ENCODE measurements at places on chromosomes 6 and 20. TPM values are rescaled to one million over a fixed set of nuclear protein-coding genes. Genes with fewer than 3 reads are reported as not detected.
A peak's percentile ranks its signal among the peaks of the same experiment; 100 is the strongest.

GRCh38 chr6:41935685-41936072, 5.9 kb downstream of the CCND3 start:
- DNase-seq: no peak

Gene CLDN20
- total RNA-seq: not detected

DNA sequence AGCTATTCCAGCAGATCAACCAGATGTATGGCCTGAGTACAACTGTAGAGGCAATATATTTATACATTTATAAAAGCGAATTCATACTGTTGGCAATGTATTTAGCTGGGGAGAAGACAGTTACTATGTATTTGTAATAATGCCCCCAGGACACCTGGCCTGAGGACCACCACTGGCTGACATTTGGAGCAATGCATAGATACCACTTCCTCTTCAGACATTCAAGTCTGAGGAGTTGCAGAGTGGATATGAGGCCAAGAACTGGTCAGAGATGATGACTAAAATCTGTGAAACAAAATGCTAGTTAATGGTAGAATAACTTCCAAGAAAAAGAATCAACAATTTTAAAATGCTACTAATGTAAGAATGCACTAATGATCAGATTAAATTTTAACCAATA, 462.3 kb downstream of the CDC5L start:
- DNase-seq: no peak

Gene SLA2
- total RNA-seq: not detected

- no peak for DNase-seq
These were observed 15.3 kb upstream of the CDH22 start for GRCh38 chr20:46323557-46323956.

GRCh38 chr6:157685596-157686280, 137.3 kb upstream of the SNX9 start:
- peak; percentile 56 for DNase-seq

DNA sequence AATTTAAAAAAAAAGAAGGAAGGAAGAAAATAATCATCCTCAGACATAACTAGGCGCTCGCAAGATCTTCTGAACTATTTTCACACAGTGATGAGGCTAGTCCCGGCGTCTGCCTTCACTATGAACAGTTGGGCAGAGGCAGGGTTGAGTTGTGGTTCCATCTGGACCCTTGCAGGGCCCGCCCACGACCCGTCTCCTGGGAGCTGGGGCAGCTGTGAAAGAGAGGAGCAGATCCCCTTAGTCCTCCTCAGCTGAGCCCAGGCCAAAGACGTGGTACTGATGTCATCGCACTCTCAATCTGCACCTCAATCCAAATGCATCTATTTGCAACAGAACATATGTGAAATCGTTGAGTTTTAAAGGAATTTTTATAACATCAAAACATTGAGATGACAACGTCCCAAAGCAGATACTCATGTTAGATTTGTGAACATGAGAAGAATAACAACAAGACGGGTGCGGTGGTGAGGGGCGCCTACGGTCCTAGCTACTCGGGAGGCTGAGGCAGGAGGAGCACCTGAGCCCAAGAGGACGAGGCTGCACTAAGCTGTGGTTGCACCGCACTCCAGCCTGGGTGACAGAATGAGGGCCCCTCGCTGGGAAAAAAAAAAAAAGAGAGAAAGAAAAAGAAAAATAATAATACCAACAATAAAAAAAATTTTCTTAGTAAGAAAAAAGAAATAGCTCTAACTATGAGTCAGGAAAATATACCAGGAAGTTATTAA, 15.3 kb downstream of the TCFL5 start:
- DNase-seq: no peak

DNA sequence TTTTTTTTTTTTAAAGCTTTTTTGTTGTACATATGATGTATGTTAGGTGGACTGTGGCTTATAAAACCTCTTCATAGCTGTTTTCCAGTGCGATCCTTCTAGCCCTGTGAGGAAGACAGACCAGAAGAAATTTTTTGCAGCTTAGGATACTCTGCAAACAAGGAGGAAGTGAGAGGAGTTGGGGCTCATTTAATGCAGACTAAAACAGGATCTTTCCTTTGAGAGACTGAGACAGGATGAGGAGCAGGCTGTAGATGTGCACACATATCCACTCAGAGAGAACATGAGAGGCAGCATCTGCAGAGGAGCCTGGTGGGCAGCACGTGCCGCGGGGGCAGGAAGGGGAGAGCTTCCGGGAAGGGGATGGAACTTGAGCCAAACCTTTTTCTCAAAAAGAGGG, 45.7 kb downstream of the PPARD start:
- no peak for DNase-seq

GRCh38 chr20:20638878-20639277, 73.6 kb downstream of the RALGAPA2 start:
- DNase-seq: no peak

DNA sequence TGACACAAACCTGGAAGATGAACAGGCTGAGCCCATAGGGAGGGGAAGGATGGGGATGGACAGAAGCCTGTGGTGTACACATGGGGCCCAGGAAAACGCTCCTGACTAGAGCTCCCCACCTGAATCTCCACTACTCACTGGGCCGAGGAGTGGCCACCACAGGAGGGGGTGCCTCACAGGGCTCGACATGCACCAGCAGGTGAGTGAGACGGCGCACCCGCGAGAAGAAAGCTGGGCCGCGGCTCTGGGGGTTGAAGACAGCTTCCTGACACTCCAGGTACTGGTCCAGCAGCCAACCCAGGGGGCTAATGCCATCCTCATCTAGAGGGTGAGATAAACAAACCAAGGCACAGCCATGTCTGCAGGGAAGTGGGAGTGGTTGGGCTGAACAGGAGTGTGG, 10.3 kb downstream of the CUL7 start:
- DNase-seq: no peak
